ENCODE measurements at places on chromosomes 1 and 21. TPM values are rescaled to one million over a fixed set of nuclear protein-coding genes. Genes with fewer than 3 reads are reported as not detected.

The FAM131C gene
- 3.0 TPM for polyA plus RNA-seq

The DIRAS3 gene
- polyA plus RNA-seq, result 11.5 TPM

The KCNA10 gene
- polyA plus RNA-seq, result not detected

The GPR25 gene
- polyA plus RNA-seq, result not detected

The C1orf185 gene
- polyA plus RNA-seq, result not detected

The TMEM52 gene
- polyA plus RNA-seq, result 94.0 TPM

The CYP4X1 gene
- polyA plus RNA-seq, result 2.6 TPM

The NTMT2 gene
- polyA plus RNA-seq, result not detected

The EFNA4 gene
- polyA plus RNA-seq, result 10.0 TPM

The NBPF4 gene
- polyA plus RNA-seq, result not detected

The AKNAD1 gene
- polyA plus RNA-seq, result 3.3 TPM

The NFIA gene
- polyA plus RNA-seq, result 26.0 TPM

The SLC30A10 gene
- 0.44 TPM for polyA plus RNA-seq

The C1orf74 gene
- polyA plus RNA-seq, result 1.0 TPM

The CLDN19 gene
- polyA plus RNA-seq, result 0.20 TPM

The ANGPTL1 gene
- 8.3 TPM for polyA plus RNA-seq

The CD244 gene
- 0.22 TPM for polyA plus RNA-seq

The CTSK gene
- 27.4 TPM for polyA plus RNA-seq

The RGS8 gene
- polyA plus RNA-seq, result 11.8 TPM

The FALEC gene
- polyA plus RNA-seq, result not detected

The CIART gene
- polyA plus RNA-seq, result 24.6 TPM

The OR14K1 gene
- not detected for polyA plus RNA-seq

The ADAMTS4 gene
- polyA plus RNA-seq, result 16.1 TPM

The OXCT2 gene
- polyA plus RNA-seq, result 0.42 TPM

The ESPN gene
- 0.16 TPM for polyA plus RNA-seq

The MLLT11 gene
- polyA plus RNA-seq, result 17.4 TPM

The SPATA45 gene
- polyA plus RNA-seq, result not detected
